ENCODE measurements at places on chromosomes 2 and 18.
A peak's percentile ranks its signal among the peaks of the same experiment; 100 is the strongest.

DNA sequence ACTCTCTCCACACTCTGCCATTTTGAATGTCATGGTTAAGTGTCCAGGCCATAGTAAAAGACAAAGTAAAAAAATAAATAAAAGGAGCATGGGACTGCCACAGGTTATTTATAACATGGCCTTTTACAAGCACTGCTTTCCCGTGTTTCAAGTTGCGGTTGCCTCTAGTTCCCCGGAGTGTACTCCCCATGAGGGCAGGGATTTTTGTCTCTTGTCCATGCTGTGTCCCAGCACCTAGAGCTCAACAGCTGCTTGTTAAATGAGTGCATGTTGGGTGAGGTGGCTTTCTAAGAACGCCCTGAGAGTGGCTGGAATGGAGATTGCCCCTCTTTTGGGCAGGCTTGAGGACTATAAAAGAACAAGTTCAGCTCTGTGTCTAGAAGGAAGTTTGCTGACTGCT lies 8.4 kb downstream of the CAVIN2 start:
- DNase-seq, result no peak

GRCh38 chr2:65373365-65373918 lies 59.0 kb downstream of the SPRED2 start:
- no peak for DNase-seq

GRCh38 chr2:168210895-168211570 lies 36.4 kb downstream of the STK39 start:
- peak; percentile 18 for DNase-seq

DNA sequence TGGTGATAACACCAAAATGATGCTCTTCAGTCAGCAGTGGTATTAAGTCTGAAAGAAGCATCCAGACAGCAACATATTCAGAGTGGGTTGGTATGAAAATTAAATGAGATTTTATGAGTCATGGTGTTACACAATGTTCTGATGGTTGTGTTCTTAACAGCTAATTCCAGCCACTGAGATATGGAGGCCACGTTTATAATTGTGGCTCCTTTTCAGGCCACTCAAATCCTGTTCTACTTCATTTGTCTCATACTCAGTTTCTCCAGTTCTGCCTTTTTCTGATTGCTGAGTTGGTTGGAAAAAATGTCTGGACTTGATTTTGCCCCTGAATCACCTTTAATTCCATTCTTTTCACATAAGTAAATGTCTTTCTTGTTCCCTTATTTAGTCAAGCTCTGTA lies 162.7 kb upstream of the COL3A1 start:
- no peak for DNase-seq

GRCh38 chr2:186256540-186256939 lies 229.5 kb upstream of the ZC3H15 start:
- peak; percentile 6 for DNase-seq

- DNase-seq, result no peak
Measured at GRCh38 chr2:176261136-176261535, 8.1 kb upstream of the MTX2 start.

DNA sequence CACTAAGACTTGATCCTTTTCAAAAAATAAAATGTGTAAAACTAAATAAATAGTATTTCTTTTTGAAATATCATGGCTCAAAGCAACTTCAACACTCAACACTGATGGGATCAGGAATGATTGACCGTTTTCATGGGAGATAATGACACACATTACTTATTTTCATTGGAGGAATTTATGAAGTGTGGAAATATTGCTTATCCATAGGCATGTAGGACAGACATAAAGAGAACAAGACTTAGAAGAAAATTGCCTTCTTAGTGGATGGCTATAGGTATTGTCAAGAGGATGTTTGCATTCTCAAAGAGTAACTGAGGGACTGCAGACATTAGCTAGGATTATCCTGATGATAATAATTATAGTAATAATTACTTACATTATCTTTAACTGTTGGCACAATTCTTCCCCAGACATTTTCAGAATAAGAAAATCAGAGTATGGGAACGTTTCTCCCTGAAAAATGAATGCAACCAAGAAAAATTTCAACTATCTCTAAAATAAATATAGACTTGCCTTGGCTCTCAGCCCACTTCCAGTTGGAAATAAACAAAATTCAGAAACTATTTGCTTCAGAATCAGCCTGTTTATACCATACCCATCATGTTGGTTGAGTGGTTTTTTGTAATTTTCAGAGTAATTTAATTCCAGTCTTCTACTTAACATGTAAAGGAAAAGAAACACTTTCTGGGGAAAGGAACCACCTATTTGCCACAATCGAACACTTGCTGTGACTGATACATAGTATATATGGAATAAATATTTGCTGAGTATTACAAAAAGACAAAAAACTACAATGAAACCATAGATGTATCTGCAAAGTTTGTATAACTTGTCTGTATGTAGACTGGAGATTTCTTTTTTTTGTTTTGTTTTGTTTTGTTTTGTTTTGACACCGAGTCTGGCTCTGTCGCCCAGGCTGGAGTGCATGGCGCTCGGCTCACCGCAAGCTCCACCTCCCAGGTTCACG lies 165.7 kb downstream of the TMX3 start:
- no peak for DNase-seq

DNA sequence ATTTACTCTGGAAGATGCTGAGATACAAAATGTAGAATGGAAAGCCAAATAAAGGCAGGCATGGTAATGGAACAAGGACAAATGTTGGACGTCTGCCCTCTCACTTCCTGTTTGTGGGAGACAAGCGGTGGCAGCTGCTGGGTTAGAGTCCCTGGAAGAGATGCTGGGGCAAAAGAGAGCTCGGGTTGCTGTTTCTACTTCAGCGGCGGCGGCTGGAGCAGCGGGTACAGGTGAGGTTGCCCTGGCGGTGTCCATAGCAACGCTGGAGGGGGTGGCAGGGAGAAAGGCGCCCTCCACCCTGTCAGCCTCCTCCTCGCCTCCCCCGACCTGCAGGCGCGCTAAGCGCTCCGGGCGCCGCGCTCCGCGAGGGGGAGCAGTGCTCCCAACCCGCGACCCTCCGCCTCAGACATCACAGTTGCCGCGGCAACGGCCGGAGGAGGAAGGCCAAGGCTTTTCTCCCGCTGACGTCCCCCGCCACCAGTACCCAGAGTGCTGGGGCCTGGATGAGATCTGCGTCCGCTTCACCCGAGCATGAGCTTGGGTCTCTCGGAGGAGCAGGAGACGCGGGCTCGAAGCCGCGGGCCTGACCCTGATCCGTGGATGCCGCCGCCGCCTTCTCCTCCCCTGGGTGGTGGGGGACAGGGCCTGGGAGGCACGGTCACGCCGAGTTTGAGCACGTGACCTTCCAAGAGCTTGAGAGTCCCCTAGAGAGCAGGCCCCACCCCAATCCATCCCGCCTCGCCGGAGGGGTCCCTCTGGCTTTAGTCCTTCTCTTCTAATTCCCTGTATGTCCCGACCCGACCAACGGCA lies 65.6 kb downstream of the NOL4 start:
- DNase-seq, result peak; percentile 89

GRCh38 chr2:212709280-212709679 lies 170.7 kb upstream of the ERBB4 start:
- DNase-seq, result no peak

DNA sequence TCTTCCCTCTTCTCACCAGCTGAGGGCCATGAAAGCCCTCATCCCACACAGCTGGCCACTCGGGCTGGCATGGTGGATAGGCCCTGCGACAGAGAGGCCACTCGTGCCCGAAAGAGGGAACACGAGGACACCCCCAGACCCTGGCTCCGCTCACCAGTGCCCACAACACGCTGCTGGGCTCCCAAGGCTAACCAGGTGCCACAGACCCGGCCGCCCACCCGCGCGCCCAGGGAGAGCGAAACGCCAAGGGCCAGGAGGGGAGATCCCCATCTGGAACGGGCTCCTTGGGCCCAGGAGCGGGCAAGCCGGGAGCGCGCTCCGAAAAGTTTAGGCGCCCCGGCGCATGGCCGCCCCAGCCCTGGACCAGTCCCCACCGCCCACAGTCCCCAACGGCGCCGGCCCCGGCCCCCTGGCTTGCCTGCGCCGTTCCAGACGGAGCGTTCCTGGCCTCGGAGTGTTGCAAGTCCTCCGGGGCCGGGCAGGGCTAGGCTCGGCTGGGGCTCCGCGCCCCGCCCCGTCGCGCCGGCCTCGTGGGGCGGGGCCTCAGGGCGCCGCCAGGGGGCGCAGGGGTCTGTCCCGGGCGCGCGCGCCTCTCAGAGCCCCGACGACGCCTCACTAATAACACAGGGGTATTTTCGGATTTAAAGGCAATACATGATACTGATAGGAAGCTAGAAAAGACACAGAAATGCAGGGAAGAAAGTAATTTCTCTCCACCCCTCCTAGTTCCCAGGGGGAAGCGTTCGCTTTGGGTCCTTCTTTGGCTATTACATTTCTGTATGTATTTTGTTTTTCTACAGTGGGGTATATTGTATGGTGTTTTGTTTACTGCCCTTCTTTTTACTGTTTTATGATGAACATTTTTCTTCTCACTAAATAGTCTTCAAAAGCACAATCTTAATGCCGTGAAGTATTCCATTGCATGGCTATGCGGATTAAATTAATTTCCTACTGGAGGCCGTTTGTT lies at the start of gene TMBIM1:
Gene TMBIM1, minus strand, starts transcription at position 456 of the 967 bp plus-strand sequence. CDS start 10,362 bp downstream, outside the sequence.
- DNase-seq, result peak; percentile 22

DNA sequence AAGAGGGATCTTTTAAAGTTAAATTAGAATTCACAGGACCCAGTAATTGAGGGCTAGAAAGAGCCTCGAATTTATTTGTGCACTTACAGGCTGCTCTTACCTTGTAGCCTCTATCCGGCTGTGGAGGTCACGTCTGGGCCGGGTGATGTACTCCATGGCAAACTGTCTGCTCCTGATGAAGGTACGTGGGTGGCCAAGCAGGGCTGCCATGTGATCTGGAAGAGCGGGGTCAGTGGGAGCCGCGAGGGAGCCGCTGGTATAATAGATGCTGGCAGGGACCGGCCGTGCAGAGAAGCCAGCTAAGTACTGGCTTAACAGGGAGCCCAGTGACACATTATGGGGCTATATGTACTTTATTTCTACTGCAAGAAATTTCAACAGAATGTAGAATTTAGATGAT lies 59.2 kb downstream of the ADI1 start:
- DNase-seq, result no peak

- DNase-seq, result no peak
Measured at GRCh38 chr2:1702186-1702565, 42.1 kb downstream of the PXDN start.

DNA sequence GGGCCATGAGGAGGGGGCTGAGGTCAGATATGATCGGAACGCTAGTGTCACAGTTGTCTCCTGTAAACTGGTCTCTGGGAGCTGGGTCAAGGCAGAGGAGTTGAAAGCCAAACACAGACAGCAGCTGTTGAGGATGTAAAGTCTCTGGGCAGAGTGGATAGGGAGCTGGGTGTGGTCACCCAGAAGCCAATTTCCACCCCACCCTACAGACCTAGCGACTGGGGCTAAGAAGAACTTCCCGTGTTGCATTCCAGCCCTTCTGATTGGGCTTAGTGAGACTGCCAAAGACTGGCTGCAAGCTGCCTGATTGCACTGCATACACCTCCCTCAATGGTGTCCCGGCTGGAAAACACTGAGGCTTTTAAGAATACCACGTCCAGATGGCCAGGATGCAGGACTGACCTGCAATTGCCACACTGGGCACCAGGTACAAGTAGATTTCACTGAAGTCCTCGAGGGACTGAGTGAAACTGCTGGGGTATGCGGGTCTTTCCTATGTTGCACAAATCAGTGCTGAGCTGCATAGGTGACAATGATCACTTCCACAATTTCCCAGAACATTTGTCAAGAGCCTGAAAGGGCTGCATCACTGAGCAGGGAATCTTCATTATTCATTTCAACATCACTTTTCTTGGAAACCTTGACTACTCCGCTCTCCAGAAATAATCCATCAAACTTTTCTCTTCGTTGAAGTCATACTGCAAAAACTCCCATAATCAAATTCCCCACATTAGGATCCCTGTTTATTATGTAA lies 43.1 kb upstream of the EML4 start:
- DNase-seq, result no peak

DNA sequence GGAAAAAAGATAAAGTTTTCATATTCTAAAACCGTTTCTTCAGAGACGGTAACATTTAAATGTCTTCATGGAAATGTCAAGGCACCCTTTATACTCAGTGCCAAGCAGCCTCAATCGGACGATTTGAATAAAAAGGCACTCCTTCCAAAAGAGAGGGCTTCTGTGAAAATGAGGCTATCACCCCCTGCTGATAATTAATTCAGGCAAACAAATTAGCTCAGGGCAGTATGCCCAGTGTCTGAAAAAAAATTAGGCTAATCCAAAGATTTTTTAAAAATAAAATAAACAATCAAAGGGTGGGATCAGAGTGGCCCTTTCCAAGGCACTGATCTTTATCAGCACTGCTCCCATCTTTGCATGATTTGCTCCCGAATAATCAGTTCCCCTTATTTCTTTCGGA lies 151.0 kb upstream of the PID1 start:
- DNase-seq, result no peak

GRCh38 chr2:186042207-186043028 lies 303.8 kb downstream of the FSIP2 start:
- DNase-seq, result no peak

GRCh38 chr18:44884431-44884830 lies 203.7 kb downstream of the SETBP1 start:
- DNase-seq, result no peak

- no peak for DNase-seq
Measured at GRCh38 chr2:189639007-189639609, 22.2 kb upstream of the ASNSD1 start.

Data from NCI-H774 (cell line).